ENCODE measurements at places on chromosomes 16 and 17. TPM values are rescaled to one million over a fixed set of nuclear protein-coding genes. Genes with fewer than 3 reads are reported as not detected.
A peak's percentile ranks its signal among the peaks of the same experiment; 100 is the strongest.

CCL8 gene
- total RNA-seq = 0.26 TPM

RRAD gene
- total RNA-seq = 36.0 TPM

KRT27 gene
- total RNA-seq = 0.71 TPM

ZFP3 gene
- total RNA-seq = 4.8 TPM

DUSP3 gene
- 49.6 TPM for total RNA-seq

GRCh38 chr17:59121901-59122480 is 15.3 kb upstream of the TRIM37 start:
- no peaks in the 10 kb centered on the region for H3K4me1 ChIP-seq
- no peak for DNase-seq
- peaks cover 1% of the 10 kb centered on the region for H3K36me3 ChIP-seq
- no peak overlapping the region for H3K4me3 ChIP-seq
- H3K27ac ChIP-seq = no peak overlapping the region
- H3K27me3 ChIP-seq = no peaks in the 10 kb centered on the region

DNA sequence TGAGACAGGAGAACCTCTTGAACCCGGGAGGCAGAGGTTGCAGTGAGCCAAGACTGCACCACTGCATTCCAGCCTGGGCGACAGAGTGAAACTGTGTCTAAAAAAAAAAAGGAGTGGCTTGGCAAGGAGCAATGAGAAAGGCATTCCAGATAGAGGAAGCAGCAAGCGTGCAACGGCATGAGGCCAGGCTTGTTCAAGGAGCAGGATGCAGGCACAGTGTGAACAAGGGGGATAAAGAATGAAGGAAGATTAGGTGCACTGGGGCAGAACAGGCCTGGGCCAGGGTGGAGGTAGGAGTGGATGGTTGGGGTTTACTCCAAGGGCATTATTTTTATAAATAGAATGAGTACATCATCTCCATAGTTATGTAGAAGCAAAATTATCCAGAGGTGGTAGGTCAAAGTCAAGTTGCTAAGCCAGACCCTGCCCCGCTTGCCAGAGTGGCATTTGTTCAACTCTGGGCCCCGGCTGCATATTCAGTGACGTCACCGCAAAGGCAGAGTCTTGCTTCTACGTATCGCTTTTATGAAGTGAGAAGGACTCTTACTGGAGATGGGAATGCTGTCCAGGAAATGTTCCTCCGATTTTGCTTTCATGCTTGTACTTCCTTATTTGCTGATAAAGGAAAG is 100.2 kb downstream of the KATNIP start:
- H3K4me1 ChIP-seq = no peaks in the 10 kb centered on the region
- DNase-seq = peak; percentile 81
- no peaks in the 10 kb centered on the region for H3K36me3 ChIP-seq
- H3K27ac ChIP-seq = no peak overlapping the region
- no peak overlapping the region for H3K4me3 ChIP-seq
- no peaks in the 10 kb centered on the region for H3K27me3 ChIP-seq

DNA sequence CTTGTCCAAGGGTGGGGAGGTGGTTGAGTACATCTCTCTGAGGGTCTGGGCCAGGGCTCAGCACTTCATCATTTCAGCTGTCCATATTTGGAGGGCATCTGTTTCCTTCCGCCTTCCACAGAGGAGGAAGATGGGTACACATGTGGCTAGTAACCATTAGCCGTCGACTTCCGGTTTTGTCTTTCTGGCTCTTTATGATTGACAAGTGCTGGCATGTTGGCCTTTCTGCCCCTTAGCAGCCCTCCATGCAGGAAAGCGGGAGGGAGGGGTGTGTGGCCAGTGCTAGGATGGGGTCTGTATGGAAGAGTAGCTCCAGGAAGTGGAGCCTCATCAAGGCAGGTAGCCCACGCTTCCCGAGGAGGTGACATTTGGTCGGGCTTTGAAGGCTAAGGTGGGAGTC is 69.6 kb downstream of the RAI1 start:
- H3K36me3 ChIP-seq = no peaks in the 10 kb centered on the region
- no peak for DNase-seq
- no peaks in the 10 kb centered on the region for H3K27me3 ChIP-seq
- no peaks in the 10 kb centered on the region for H3K4me1 ChIP-seq
- peak overlapping the region; percentile 86 for H3K27ac ChIP-seq

- no peaks in the 10 kb centered on the region for H3K27me3 ChIP-seq
- H3K4me1 ChIP-seq = no peaks in the 10 kb centered on the region
- H3K36me3 ChIP-seq = no peaks in the 10 kb centered on the region
- H3K27ac ChIP-seq = no peak overlapping the region
- DNase-seq = no peak
Measured at GRCh38 chr17:72997559-72997958, 94.9 kb downstream of the SLC39A11 start.

- peaks cover 4% of the 10 kb centered on the region for H3K4me1 ChIP-seq
- no peaks in the 10 kb centered on the region for H3K36me3 ChIP-seq
- DNase-seq = no peak
- no peaks in the 10 kb centered on the region for H3K27me3 ChIP-seq
Measured at GRCh38 chr16:74726716-74727115, 26.1 kb upstream of the MLKL start.

GRCh38 chr17:3535253-3535995 is 22.2 kb downstream of the TRPV3 start:
- H3K27ac ChIP-seq = no peak overlapping the region
- no peaks in the 10 kb centered on the region for H3K4me1 ChIP-seq
- no peaks in the 10 kb centered on the region for H3K36me3 ChIP-seq
- no peak overlapping the region for H3K4me3 ChIP-seq

GRCh38 chr16:69316595-69317034 is 5.5 kb downstream of the VPS4A start:
- no peaks in the 10 kb centered on the region for H3K4me1 ChIP-seq
- H3K27ac ChIP-seq = no peak overlapping the region
- DNase-seq = no peak
- peaks cover 63% of the 10 kb centered on the region for H3K36me3 ChIP-seq

All from lung (tissue), 17 donors.